Hepatocyte (in vitro differentiated cells): ENCODE measurements at places on chromosomes 3 and 15. TPM values are rescaled to one million over a fixed set of nuclear protein-coding genes. Genes with fewer than 3 reads are reported as not detected.
A peak's percentile ranks its signal among the peaks of the same experiment; 100 is the strongest.

The RTP3 gene
- 0.57 and 1.8 TPM in 2 replicates for polyA plus RNA-seq

The MAP1A gene
- 7.2 and 7.3 TPM in 2 replicates for polyA plus RNA-seq

The PLXNB1 gene
- 71.3 and 79.0 TPM in 2 replicates for polyA plus RNA-seq

The PTPRG gene
- 8.5 and 9.1 TPM in 2 replicates for polyA plus RNA-seq

The NR2E3 gene
- polyA plus RNA-seq: 0.36 and 0.40 TPM in 2 replicates

The NMNAT3 gene
- 4.7 and 7.2 TPM in 2 replicates for polyA plus RNA-seq

The FSTL1 gene
- 183 and 195 TPM in 2 replicates for polyA plus RNA-seq

The C3orf62 gene
- polyA plus RNA-seq: 2.8 and 3.3 TPM in 2 replicates

The PSTPIP1 gene
- 0.69 TPM in 1 of 2 replicates, not detected in the other for polyA plus RNA-seq

The RAB6B gene
- 1.8 and 2.6 TPM in 2 replicates for polyA plus RNA-seq

- H3K27ac ChIP-seq: peak overlapping the region; percentile 95
- DNase-seq: no peak
- H3K4me3 ChIP-seq: peak overlapping the region; percentile 73
- H3K27me3 ChIP-seq: no peaks in the 10 kb centered on the region
Measured at GRCh38 chr3:146159616-146160320, 1.2 kb downstream of the PLOD2 start.

DNA sequence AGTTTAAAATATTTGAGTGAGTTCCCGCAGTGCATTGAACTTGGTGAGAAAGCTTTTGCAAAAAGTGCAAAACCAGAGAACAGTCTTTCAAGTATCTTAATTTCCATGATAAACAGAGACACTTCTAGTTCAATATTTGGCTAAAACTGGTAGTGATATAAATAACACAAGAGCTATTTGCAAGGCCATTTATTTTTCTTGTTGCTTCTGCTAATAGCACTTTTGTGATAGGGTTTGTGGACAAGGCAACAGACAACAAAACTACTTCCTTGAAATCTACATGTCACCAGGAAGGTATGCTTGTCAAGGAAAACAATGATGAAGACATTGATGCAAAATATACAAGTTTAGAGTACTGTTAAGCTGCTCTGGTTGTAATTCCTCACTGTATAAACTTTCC lies 1225.1 kb downstream of the OTOL1 start:
- no peaks in the 10 kb centered on the region for H3K36me3 ChIP-seq
- DNase-seq: no peak
- no peak overlapping the region for H3K4me3 ChIP-seq
- H3K27me3 ChIP-seq: no peaks in the 10 kb centered on the region
- no peaks in the 10 kb centered on the region for H3K4me1 ChIP-seq

GRCh38 chr3:27322634-27323033 lies 46.5 kb downstream of the NEK10 start:
- no peaks in the 10 kb centered on the region for H3K4me1 ChIP-seq
- H3K27ac ChIP-seq: no peak overlapping the region
- H3K4me3 ChIP-seq: no peak overlapping the region
- no peak for DNase-seq
- no peaks in the 10 kb centered on the region for H3K27me3 ChIP-seq

GRCh38 chr15:74035121-74036017 lies 40.9 kb downstream of the PML start:
- no peak for DNase-seq
- no peak overlapping the region for H3K4me3 ChIP-seq
- H3K4me1 ChIP-seq: no peaks in the 10 kb centered on the region
- no peak overlapping the region for H3K27ac ChIP-seq
- no peaks in the 10 kb centered on the region for H3K36me3 ChIP-seq
- no peaks in the 10 kb centered on the region for H3K27me3 ChIP-seq

DNA sequence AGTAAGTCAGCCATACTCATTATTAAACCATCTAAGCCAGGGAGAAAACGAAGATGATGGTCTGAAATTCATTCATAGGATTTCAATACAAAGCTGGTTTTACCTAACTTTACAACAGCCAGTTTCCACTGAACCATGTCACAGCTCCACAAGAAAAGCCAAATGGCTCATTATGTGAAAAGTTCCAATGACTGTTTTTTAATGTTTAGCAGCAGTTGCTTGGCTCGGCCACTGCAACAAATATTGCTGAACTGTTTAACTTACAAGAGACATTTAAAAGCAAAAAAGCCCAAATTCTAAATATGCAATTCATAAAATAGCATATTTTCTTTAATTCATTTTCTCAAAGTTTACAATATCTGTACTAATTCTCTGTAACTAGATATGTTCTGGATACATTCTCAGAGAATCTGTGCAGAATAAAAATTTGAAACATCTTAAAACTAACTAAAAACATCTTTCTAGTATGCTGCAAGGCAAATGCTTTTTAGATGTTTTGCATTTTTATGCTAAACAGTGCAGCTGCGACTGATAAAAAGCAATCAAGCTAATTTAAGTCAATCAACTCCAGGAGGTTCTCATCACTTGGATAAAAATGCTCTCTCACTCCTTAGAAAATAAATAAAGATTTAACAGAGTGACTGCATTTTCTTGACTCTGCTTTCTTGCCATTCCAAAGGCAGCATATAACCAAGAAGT lies 356.5 kb downstream of the ERC2 start:
- peak overlapping the region; percentile 66 for H3K27ac ChIP-seq
- H3K4me1 ChIP-seq: no peaks in the 10 kb centered on the region
- H3K27me3 ChIP-seq: no peaks in the 10 kb centered on the region
- DNase-seq: no peak
- no peaks in the 10 kb centered on the region for H3K36me3 ChIP-seq

DNA sequence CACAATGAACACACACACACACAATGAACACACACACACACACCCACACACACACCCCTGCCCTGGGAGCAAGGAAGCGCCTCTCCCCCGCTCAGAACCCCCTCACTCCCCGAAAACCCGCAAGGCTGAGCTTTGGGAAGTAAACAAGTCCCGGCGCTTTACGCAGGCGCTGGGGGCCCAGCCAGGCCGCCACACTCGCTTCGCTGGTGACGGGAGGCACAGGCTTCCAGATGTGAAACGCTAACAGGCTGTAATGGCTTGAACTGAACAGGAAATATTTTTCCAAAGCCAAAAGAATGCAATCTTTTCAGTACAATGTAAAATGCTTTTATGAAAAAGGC lies 122.7 kb upstream of the IGF1R start:
- peaks cover 9% of the 10 kb centered on the region for H3K27me3 ChIP-seq
- peak overlapping the region; percentile 71 for H3K27ac ChIP-seq
- peak; percentile 44 for DNase-seq
- H3K4me1 ChIP-seq: no peaks in the 10 kb centered on the region

DNA sequence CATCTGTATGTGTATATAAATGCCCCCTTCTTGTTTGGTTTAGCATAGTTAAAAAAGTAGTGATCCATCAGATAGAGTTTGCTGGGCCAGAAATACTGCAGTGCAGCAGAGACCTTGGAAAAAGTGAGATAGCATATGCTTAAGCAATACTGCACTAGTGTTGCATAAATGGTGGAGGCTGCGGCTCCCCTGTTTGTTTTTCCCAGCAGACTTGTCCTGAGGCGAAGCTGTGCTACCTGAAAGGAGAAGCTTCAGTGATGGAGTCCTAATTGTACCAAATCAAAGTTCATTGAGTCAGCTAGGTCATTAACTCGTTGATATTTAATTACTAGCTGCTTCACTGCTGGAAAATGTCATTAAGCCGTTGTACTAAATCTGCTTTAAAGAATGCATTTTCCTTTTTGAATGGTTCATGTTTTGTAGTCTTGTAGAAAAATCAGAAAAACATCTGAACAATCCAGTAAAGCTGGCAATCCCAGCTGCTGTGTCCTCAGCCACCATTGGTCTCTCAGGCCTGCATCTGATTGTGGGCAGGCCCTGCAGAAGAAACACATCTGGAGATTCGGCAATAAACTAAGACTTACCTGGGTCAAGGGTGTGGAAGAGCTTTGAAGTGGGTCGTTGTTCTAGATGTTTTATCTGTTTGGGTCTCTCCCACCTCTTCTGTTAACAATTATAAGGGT lies 169.6 kb downstream of the B3GALNT1 start:
- no peaks in the 10 kb centered on the region for H3K36me3 ChIP-seq
- no peaks in the 10 kb centered on the region for H3K27me3 ChIP-seq
- peaks cover 4% of the 10 kb centered on the region for H3K4me1 ChIP-seq

DNA sequence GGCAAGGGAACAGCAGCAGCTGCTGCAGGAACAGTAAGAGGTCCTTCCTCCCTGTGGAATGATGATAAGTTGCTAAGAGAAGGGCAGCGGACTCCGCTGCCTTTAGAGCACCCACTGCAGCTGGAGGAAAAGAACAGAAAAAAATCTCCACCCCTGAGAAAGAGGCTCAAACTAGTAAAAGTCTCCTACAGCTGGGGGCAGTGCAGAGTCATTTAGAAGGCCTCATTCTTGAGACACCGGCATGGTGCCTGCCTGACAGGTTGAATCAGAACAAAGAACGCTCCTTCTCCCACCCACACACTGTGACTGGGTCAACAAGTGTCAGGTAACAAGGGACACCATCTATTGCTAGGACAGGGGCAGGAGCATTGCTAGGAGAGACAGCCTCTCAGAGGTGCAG lies 188.4 kb downstream of the ABHD5 start:
- DNase-seq: peak; percentile 77
- peaks cover 8% of the 10 kb centered on the region for H3K4me1 ChIP-seq
- no peak overlapping the region for H3K27ac ChIP-seq
- no peaks in the 10 kb centered on the region for H3K27me3 ChIP-seq

DNA sequence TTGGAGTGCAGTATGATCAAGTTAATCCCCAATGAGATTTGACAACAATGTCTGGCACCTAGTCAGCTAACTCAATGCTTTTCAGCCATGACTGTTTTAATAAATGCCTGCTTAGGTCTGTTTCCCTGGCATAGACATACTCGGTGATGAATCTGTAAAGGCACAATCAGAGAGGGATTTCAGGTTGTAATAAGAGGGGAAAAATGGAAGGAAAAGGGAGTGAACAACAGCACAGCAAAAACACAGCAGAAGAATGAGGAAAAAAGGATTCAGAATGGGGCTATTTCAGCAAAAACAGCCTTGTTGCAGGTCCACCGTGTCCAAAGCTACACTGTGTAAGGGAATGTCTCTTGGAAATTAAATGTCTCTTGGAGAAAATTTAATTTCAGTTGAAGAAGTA lies 19.3 kb upstream of the CHD2 start:
- no peak overlapping the region for H3K4me3 ChIP-seq
- H3K36me3 ChIP-seq: no peaks in the 10 kb centered on the region
- peaks cover 21% of the 10 kb centered on the region for H3K4me1 ChIP-seq
- DNase-seq: no peak

- DNase-seq: no peak
- H3K4me3 ChIP-seq: no peak overlapping the region
- peaks cover 9% of the 10 kb centered on the region for H3K4me1 ChIP-seq
- no peaks in the 10 kb centered on the region for H3K27me3 ChIP-seq
Measured at GRCh38 chr3:23859012-23859743, 53.4 kb downstream of the UBE2E1 start.

DNA sequence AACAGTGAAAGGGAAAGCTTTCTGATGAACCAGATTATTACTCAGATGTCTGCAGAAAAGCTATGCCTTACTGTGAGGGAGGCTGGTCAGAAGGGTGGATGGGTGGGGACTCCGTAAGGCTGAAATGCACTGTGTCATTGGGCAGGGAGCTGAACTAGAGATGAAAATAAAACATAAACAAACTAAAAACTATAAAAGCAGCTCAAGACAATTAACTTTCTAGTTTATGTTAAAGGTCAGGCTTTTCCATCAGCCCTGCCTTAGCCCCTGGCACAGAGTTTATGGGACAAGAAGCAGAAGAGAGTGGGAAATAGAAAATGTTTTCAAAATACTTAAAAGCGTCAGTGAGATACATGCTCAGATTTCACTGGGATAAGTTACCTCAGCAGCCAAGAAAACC lies 310.0 kb upstream of the UBE2E2 start:
- H3K36me3 ChIP-seq: no peaks in the 10 kb centered on the region
- no peak overlapping the region for H3K4me3 ChIP-seq
- no peaks in the 10 kb centered on the region for H3K27me3 ChIP-seq

DNA sequence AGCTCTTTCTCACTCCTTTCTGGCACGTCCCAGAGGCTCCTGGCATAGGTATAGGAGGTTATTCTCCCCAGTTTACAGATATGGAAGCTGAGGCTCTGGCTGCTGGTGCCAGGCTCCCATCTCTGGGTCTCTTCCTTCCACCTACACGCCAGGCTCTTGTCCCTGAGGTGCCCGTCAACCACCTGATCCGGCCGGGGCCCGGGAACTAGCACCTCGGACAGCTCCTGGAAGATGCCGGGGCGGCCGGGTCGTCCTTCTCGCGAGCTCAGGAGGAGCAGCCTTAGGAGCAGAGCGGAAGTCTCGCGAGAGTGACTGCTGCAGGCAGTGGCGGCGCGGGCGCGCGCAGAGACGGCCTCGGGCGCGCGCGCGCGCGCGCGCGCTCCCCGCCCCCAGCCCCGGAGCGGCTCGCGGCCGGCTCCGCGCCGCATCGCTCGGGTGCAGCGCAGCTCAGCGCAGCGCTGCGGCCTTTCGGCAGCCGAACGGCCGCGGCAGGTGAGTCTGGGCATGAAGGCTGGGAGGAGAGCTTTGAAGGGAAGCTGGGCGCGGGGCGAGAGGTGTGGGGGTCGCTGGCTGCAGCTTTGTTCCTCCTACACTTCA lies at the start of gene SCAMP5:
TSS of gene SCAMP5 (plus strand) at position 382 of the 597 bp plus-strand sequence. CDS start 16,277 bp downstream, outside the sequence.
- DNase-seq: peak; percentile 98
- peaks cover 4% of the 10 kb centered on the region for H3K27me3 ChIP-seq
- H3K36me3 ChIP-seq: no peaks in the 10 kb centered on the region
- H3K4me1 ChIP-seq: peaks cover 9% of the 10 kb centered on the region
- peak within 1 kb of the TSS; percentile 80 for H3K4me3 ChIP-seq

- no peak overlapping the region for H3K27ac ChIP-seq
- no peak for DNase-seq
- H3K4me3 ChIP-seq: no peak overlapping the region
Measured at GRCh38 chr3:43732747-43733425, 42.1 kb downstream of the ABHD5 start.

DNA sequence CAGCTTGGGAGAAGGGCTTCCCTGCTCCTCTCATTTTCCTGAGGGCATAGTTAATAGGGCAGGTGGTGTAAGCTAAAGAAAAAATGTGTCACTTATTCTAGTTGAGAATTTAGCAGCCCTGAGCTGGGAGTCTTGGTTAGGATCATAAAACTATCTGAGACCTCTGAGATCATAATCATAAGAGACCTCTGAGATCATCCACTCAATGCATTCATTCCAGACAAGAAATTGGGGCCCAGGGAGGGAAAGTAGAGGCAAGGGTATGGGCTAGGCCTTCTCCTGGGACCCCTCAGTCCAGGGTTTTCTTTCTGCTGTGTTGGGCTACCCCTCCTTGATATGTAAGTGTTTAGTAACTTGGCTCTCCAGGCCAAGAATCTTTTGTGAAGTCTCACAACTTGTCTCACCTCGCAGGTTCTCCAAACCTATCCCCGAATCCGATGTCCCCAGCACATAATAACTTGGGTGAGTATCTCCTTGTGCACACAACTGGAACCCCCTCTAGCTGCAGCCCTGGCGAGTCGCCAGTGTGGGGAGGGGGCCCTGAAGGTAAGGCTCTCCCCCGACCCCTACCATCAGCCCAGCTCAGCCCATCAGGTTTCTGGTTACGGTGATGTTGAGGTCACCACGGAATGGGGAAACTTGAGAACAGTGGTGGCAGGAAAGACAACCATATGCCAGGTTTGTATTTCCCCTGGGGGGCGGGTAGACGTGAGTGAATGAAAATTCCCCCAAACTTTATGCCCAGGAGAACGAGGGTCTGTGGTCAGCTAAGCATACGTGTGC lies 84.1 kb downstream of the AAGAB start:
- H3K4me1 ChIP-seq: peaks cover 8% of the 10 kb centered on the region
- no peak overlapping the region for H3K27ac ChIP-seq
- H3K36me3 ChIP-seq: no peaks in the 10 kb centered on the region
- no peaks in the 10 kb centered on the region for H3K27me3 ChIP-seq
- DNase-seq: no peak
